Activated CD4-positive, alpha-beta T cell treated with anti-CD3 and anti-CD28 coated beads for 1 hour (primary cell): ENCODE measurements at places on chromosomes 1 and 21.

GRCh38 chr1:156858959-156859522 is at the start of gene INSRR:
Gene INSRR, minus strand, starts transcription at chr1:156859117. Its CDS starts 496 bp downstream, at chr1:156858621.
- no peak for DNase-seq

- no peak for DNase-seq
These were observed 808.6 kb upstream of the ADGRL4 start for GRCh38 chr1:79815115-79815514.

DNA sequence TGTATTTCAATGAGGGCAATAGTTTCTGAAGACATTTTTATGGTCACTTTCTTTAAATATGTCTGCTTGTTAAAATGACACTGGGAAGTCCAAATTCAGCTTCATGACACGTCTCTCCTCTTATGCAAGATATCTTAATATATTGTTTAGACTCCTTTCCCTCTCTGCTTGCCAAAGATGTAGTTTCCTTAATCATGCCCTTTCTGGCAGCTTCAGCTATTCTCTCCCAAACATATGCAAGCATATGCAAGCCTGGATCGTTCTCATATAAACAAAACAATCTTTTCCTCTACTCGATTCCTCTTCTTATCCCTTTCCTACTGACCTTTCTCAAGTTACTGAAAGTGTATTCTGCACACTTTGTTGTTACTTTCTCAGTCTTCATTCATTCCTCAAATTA is 372.2 kb downstream of the PTBP2 start:
- no peak for DNase-seq

DNA sequence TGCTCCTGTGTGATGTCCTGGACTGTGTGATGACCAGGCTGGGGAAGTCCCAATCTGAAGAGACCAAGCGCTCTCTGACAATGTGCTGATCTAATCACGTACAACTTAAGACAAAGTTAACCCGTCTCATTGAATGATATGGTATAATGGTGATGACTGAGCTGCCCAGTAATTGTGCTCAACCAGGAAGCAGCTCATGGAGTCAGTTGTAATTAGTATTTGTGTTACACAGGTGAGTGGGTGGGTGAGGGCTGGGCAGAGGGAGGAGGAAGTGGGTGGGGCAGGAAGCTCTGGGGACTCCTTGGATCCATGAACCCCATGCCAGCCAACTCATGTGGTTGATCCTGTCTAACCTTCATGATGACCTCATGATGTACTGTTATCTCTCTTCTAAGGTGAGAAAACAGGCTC is 8.7 kb upstream of the ECE1 start:
- no peak for DNase-seq

- DNase-seq: no peak
These were observed 49.5 kb downstream of the CHD1L start for GRCh38 chr1:147292012-147292411.

DNA sequence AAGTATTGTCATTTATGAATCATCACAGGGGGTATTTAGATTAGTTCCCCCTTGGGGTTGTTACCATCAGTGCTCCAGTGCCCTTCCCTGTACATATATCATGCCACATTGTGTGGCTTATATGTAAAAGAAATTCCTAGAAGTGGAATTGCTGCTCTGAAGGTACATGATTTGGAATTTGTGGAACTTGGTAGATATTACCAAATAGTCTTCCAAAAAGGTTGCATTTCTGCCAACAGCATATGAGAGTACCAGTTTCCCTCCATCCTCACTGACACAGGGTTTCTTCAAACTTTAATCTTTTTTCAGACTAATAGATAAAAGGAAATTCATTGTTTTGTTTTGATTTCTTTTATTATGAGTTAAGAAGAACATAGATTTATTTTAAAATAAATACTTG is 41.3 kb downstream of the AKNAD1 start:
- no peak for DNase-seq

DNA sequence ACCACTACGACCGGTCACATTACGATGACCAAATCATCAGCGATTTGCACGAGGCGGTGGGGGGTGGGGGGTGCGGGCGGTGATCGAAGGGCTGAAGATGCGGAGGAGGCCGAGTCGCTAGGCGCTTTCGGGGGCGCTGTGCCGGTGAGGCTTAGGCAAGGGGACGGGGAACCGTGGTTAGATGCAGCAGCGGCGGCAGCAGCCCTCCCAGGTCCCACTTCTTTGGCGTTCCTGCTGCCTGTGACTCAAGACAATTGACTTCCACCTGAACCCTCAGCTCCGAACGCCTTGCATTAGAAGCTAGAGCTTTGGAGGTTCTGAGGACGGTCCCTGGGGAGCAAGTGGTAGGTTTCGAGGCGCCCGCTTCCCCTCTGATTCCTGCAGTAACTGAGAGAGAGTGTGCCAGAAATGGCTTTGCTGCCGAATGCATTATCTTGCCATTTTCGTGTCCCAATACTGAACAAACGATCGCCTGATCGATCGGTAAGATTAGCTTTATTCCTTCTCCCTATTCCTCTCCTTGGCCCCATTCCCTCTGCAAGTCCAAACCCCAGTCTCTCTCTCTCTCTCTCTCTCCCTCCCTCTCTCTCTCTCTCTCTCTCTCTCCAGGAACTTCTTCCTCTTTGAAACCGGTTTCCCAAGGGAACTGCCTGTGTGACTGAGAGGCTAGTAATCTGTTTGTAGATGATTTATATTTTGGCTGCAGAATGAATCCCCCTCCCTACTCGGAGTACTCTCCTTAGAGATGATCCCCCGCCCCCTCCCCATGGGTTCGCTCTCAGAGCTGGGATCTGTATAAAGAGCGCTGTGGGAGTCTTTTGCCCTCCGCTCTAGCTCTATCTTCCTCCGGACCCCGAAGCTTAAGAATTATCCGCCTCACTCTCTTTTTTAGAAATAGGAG is 735 bp upstream of the BRINP3 start:
- no peak for DNase-seq

DNA sequence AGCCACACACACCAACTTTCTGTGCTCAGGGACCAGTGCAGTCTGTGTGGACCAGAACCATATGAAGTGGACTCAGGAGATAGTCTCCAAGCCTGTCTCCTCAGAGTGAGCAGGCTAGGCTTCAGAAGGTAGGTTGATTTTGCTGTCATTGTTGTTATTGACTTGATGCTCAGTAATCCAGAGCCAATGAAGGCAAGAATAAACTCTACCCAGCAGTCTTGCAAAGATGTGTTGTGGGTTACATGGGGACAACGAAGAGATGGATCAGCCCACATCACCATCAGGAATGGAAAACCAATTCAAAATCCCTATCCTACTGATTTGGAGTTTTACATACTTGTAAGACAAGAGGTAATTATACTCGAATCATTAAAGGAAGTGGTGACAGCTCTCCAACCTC is 37.4 kb downstream of the PHC2 start:
- DNase-seq: no peak

DNA sequence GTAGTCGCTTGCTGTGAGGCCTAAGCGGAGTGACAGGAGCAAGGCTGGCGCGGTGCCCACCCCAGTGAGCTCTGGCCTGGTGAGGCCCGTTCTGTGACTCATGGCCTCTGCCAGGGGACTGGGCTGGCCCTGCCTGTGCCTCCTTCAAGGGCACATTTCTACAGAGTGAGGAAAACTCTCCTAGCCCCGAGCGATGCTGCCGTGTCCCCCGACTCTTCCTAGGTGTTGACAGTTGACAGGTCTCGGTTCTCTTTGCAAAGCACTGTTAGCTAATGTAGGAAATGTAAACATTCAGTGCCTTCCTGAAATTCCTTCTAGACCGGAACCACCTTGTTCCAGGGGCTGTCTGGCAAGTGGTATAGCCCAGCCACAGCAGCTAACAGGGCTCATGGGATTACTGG is 43.9 kb downstream of the ABCG1 start:
- DNase-seq: no peak

- no peak for DNase-seq
These were observed 30.7 kb downstream of the ALPL start for GRCh38 chr1:21539933-21540332.

DNA sequence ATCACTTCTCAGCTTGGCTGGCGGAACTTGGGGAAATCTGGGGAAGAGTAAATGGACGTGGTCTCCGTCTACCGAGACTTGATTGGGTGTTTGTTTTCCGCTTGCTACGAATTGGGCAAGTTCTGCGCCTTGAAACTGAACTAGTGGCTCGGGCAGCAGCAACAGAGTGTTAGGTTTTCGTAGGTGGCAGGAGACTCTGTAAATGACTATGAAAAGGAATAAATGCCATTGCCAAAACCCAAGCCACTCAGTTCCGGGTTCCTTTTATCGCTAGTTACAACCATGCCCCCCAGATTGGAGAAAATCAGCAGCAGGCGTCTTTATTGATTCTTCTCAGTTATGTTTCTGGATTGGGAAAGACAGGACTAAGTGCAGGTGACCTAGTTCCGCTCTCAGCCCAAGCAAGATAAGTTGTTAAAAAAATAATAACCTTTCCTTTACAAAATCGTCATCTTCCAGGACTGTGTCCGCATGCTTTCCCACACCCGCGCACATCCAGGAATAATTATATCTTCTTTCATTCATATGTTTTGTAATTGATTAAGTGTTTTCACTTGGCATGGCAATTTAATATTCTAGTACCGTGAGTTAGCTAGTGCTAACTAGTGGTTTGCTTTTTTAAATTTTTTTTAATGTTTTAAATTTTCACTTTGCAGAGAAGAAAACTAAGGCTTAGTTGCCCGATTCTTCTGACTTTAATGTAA is 3.4 kb downstream of the LHX9 start:
- DNase-seq: no peak

DNA sequence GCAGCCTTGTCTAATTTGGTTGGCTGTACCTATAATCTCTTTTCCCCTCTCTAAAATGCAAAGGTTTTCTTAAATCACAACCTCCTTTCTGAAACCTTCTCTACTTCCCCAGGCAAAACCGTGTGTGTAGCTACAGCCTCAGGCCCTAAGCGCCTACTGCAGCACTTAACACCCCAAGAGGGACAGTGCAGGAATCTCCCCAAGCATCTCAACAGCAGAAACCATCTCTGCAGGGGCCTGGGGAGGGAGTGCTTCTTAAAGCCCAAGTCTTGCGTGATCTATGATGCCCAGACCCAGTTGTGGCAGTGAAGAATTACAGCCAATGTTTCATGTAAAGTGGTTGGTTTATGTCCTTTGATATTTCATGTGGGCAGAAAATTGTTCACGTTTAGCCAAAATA is 159.3 kb downstream of the DSCAM start:
- no peak for DNase-seq

GRCh38 chr1:243543501-243543900 is 287.7 kb downstream of the SDCCAG8 start:
- no peak for DNase-seq
